Heart right ventricle (tissue), 16 donors: ENCODE measurements at places on chromosomes 6 and 20. TPM values are rescaled to one million over a fixed set of nuclear protein-coding genes. Genes with fewer than 3 reads are reported as not detected.

Gene BFSP1
- 0.42 TPM for total RNA-seq

Gene ZNFX1
- total RNA-seq: 21.1 TPM

Gene TFAP2A
- total RNA-seq: 0.17 TPM

Gene SLC52A3
- 4.6 TPM for total RNA-seq

Gene RNF182
- total RNA-seq: not detected

Gene GTSF1L
- total RNA-seq: not detected

Gene GPX6
- total RNA-seq: not detected

Gene DAAM2
- total RNA-seq: 13.8 TPM

GRCh38 chr6:38997128-38997761, 51.3 kb upstream of the GLP1R start:
- DNase-seq: peak; percentile 13

GRCh38 chr6:82205930-82206392, 41.6 kb downstream of the IBTK start:
- DNase-seq: peak; percentile 17

DNA sequence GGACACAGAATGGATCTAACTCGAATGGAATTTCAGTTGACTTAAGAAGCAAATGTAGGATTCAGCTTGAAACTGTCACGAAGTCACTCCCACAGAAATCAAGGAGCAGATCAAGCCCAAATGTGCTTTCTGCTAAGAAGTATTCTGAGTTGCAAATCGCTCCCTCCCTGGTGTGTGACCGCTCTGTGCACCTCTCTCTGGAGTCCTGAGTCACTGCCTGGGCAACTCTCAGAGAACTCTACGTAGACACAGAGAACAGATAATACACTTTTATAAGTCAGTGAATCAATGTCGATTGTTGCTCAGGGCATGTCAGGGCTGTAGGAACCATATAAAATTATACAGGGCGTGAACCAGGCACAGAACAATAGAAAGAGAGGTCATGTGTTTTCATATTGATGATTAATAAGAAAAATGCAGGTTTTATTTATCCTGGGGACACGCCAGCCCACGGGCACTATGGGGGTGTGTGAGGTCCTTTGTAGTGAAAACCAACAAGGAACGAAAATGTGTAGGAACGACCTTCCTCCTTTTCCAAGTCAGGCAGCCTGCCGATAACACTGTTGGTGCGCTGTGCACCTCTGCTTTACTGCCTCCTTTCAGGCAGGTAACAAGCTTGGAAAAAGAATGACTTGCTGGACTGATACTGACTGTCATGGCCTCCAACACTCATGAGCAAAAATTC, 248.1 kb upstream of the FOXQ1 start:
- DNase-seq: no peak

GRCh38 chr20:38759106-38759505, 10.8 kb downstream of the ACTR5 start:
- DNase-seq: no peak

GRCh38 chr6:65253041-65253440, 454.0 kb downstream of the EYS start:
- DNase-seq: no peak

- peak; percentile 49 for DNase-seq
Observed at GRCh38 chr6:3943331-3943765, 94.2 kb downstream of the FAM50B start.

GRCh38 chr6:153130515-153131036, 506 bp downstream of the RGS17 start:
- no peak for DNase-seq

DNA sequence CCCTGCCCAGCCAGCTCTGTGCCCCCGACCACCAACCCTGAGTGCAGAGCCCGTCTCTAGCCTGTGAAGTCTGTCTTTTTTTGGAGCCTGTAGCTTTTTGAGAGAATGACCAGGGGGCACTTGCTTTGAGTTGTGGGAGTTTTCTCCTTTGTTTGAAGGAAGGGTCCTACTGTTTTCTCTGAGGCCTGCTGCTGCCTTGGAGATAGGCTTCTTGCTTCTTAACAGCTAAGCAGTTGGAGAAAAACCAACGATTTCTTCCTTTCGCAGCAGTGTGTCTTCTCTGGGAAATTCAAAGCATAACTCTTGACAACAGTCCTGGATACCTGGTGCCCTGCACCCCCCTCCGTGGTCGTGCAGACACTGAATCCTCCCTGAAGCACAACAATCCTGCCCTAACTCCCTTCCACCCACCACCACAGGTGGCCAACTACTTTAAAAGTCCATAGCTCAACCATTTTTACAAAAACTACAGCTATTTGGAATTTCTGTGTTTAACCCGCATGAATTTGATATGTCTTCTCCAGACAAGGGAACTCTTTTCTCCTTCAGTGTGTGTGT, 61.0 kb downstream of the FAM50B start:
- DNase-seq: no peak

DNA sequence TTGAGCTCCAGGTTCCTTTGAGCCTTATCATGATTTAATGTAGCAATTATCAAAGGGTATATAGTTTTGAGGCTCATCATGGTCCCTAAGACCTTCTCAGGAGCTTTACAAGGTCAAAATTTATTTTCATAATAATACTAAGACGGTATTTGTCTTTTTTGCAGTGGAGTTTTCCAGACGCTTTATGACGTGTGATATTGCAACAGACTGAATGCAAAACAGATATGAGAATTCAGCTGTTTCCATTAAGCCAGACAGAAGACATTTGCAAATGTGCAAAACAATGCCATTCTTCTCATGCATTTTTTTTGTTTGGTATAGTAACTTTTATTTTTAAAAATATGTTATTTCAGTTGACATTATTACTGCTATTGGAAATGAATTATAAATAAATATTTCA, 24.7 kb upstream of the CNKSR3 start:
- no peak for DNase-seq

DNA sequence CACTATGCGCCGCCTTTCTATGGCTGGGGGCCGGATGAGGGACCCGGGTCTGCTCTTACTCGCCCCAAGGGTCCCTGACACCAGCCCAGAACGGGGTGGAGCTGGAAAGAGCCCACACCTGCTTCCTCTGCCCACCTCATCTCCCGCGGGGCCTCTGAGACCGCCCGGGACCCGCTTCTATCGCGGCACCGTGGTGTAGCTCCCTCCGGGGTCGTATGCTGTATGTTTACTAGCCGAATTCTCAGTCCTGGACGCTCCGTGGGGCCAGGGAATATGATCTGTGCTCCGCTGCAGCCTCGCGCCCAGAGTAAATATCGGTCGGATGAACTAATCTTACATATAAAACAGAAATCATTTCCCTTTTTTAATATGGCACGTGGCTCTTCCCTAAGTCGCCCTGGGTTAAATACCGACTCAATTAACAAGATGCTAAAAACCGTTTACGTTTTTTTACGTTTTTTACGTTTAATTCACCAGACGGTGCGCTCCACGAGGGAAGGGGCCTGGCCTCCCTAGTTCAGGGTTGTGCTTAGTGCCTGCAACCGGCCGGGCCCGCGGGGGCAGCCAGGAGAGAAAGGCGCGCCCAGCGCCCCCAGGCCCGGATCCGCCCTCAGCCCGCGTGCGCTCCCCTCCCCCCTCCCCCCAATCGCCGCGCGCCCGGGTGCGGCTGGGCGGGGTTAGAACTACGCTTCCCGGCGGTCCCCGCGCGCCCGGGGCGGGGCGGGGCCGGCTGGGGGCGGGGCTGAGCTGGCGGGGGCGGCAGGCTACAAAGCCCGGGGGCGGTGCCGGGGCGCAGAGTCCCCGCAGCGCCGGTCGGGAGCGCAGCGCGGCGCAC, at the start of gene RBM38:
Gene RBM38 (plus strand): TSS at position 793 of the 835 bp plus-strand sequence. CDS start 186 bp downstream, outside the sequence.
- peak; percentile 78 for DNase-seq

DNA sequence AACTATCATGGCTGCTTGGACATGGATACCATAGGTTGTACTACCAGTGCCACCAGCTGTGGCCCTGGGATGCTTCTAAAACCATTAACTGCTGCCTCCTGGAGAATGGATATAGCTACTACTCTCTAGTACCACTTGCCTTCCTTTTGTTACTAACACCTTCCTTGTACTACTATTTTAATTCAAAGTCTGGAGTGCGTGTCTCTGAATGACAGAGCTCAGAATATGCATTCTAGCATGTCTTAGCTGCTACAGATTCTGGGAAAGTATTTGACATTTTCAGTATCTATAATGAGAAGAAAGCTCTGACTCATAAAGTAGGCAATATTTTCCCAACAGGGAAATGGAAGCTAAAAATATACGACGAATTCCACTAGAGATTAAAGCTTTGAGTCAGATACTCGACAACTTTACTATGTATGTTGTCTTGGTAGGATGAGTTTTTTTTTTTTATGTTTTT, 112.3 kb downstream of the PFDN4 start:
- DNase-seq: no peak

GRCh38 chr6:87753131-87753685, 51.2 kb upstream of the AKIRIN2 start:
- no peak for DNase-seq

DNA sequence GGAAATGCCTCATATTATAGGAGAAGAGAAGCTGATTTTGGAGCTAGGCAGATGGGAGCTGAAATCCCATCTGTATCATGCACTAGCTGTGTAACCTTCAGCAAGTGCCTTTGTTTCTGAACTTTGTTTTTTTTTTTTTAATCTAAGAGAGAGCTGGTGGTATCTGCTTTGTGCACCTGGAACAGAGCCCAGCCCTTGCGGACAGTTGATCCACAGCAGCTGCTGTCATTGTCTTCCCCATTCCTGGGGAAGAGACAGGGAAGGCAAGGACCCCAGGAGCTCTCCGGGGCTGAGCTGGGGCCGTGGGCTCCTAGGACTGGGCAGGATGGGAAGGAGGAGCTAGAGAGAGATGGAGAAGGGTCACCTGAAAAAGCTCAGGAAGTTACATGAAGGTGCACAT, 92.1 kb downstream of the SYNJ2 start:
- no peak for DNase-seq

- no peak for DNase-seq
Observed at GRCh38 chr6:75472885-75473284, 20.7 kb downstream of the FILIP1 start.

- DNase-seq: no peak
Observed at GRCh38 chr6:428047-428603, 36.6 kb downstream of the IRF4 start.

DNA sequence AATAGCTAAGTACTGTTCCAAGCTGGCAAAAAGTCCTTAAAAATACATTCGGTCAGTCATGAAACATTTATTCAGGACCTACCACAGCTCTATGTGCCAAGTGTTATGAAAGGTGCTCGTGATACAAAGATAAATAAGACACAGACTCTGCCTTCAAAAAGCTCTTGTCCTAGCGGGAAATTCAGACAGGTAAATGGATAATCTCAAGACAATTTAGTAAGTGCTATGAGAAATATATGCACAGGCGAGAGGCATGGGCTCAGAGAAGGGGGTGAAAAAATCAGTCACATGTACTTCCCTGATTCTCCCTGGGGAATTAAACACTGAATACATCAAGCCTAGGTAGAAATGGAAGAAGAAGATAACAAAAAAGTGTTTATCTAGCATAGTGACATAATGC, 49.8 kb upstream of the HEY2 start:
- no peak for DNase-seq

DNA sequence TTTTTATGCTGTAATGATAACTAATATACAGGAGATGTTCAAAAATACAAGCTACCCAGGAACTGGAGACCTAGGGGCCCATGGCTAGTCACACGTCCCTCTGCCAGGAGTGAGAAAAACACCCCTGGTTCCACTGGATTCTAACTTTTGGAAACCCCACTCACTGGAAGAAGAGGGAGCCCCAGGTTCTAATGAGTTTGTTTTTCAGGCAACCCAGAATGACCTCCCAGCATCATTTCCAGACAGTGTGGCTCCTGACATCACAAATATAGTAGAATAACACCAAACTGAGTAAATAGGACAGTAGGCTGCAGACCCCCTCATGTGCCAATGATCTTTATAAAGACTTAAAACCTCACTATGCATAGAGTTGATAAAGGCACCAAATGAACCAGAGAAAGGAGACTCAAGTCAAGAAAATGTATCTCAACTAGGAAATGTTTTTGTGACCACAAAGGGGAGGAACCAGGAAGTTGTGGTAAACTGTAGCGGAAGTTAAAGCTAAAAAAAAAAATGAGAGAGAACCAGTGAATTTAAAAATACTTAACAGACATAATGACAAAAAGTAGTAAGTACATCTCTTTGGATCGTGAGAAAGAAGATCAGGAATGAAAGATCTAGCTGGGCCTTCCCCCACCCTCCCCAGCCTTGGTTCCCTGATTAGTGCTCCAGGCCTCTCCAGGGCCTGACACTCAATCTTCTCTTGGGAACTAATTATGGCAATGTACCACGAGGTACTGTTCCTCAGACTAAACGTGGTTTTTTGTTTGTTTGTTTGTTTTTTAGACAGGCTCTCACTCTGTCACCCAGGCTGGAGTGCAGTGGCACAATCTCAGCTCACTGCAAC, 19.8 kb downstream of the HLA-E start:
- DNase-seq: no peak
